ENCODE measurements at places on chromosomes 6 and 20. TPM values are rescaled to one million over a fixed set of nuclear protein-coding genes. Genes with fewer than 3 reads are reported as not detected.

Gene NCOA7
- 46.9 TPM for total RNA-seq

DNA sequence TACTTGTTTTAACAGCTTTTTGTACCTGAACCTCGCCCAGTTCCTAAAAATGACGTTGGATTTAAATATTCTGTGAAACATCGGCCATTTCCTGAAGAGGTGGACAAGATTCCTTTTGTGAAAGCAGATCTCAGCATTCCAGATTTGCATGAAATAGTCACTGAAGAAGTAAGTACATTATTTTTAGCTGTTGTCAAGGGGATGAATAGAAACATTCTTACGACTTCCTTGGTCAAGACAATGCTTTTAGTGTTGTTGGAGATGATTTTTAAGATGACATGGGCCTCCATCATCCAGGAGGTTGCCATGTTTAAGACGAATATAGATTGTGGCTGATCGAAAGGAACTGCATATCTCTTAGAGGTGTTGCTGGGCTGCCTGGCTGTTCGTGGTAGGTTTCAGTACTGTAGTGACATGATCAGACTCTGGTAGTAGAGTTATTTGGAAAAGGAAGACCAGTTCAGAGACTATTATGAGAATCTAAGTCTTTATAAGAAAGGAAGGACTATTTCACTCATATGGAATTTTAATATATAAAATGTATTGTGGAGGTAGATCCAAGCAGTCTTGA lies 29.9 kb upstream of the ADIG start:
- peaks cover 26% of the 10 kb centered on the region for H3K36me3 ChIP-seq
- H3K27me3 ChIP-seq: no peaks in the 10 kb centered on the region
- H3K27ac ChIP-seq: no peak overlapping the region
- H3K4me1 ChIP-seq: no peaks in the 10 kb centered on the region
- no peak for DNase-seq
- no peak overlapping the region for H3K4me3 ChIP-seq

GRCh38 chr6:30793521-30794194 lies 49.3 kb upstream of the IER3 start:
- H3K4me1 ChIP-seq: peaks cover 34% of the 10 kb centered on the region
- peak overlapping the region; percentile 56 for H3K4me3 ChIP-seq
- peaks cover 2% of the 10 kb centered on the region for H3K36me3 ChIP-seq
- peak overlapping the region; percentile 79 for H3K27ac ChIP-seq
- DNase-seq: no peak
- no peaks in the 10 kb centered on the region for H3K27me3 ChIP-seq

DNA sequence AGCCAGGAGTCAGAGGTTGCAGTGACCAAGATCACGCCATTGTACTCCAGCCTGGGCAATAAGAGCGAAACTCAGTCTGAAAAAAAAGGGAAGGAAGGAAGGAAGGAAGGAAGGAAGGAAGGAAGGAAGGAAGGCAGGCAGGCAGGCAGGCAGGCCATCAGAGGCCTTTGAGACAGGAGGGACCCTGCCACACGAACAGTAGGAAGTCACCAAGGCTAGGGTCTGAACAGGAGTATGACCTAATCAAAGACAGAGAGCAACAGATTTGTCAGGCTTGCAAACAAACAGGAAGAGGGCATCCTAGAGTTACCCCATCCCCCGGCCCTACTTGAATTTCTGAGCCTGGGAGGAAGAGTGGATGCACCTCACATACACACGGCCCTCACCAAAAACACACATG lies 67.1 kb downstream of the FGD2 start:
- H3K36me3 ChIP-seq: no peaks in the 10 kb centered on the region
- H3K4me3 ChIP-seq: no peak overlapping the region
- DNase-seq: peak; percentile 48
- peaks cover 29% of the 10 kb centered on the region for H3K4me1 ChIP-seq
- H3K27ac ChIP-seq: peak overlapping the region; percentile 69

Gene NANP
- total RNA-seq: 4.7 TPM

DNA sequence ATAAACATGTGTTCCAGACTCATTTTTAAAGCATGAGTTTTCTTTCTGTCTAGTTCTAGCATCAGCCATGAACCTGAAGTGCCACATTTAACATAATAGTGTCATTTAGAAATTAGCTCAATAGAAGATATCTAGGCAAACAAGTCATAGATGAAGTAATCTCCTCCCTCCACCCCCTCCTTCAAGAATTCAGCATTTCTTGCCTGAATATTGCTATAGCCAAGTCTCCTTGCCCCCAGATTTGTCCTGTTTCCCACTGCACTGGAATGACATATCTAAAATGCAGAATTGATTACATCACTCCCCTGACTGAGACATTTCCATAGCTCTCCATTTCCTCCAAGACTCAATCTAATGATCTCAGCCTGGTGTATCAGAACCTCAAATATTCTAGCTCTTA lies 134.9 kb upstream of the BACH2 start:
- H3K4me3 ChIP-seq: no peak overlapping the region
- no peaks in the 10 kb centered on the region for H3K27me3 ChIP-seq
- peaks cover 49% of the 10 kb centered on the region for H3K36me3 ChIP-seq
- H3K4me1 ChIP-seq: peaks cover 4% of the 10 kb centered on the region
- no peak overlapping the region for H3K27ac ChIP-seq
- no peak for DNase-seq

DNA sequence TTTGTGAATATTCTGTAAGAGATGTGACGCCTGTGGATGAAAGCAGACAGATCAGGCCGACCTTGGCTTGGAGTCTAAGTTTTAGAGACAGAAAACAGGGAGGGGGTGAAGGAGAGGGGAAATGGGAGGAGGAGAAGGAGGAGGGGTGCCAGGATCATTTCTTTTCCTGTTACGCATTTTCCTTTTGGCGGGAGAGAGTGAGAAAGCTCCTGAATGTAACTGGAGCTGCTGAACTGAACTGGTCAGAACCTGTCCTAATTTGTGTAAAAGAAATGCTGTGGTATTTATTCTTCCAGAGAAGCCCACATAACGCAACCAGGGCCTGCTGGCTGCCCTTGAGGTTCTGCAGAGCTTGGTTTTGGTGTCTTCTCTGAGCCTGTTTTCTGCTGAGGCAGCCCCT lies 41.9 kb downstream of the UTRN start:
- no peaks in the 10 kb centered on the region for H3K4me1 ChIP-seq
- peaks cover 12% of the 10 kb centered on the region for H3K27me3 ChIP-seq
- no peak overlapping the region for H3K4me3 ChIP-seq
- no peak overlapping the region for H3K27ac ChIP-seq
- DNase-seq: no peak

GRCh38 chr6:165183496-165184140 lies 125.8 kb downstream of the C6orf118 start:
- DNase-seq: no peak
- no peaks in the 10 kb centered on the region for H3K4me1 ChIP-seq
- no peaks in the 10 kb centered on the region for H3K36me3 ChIP-seq

DNA sequence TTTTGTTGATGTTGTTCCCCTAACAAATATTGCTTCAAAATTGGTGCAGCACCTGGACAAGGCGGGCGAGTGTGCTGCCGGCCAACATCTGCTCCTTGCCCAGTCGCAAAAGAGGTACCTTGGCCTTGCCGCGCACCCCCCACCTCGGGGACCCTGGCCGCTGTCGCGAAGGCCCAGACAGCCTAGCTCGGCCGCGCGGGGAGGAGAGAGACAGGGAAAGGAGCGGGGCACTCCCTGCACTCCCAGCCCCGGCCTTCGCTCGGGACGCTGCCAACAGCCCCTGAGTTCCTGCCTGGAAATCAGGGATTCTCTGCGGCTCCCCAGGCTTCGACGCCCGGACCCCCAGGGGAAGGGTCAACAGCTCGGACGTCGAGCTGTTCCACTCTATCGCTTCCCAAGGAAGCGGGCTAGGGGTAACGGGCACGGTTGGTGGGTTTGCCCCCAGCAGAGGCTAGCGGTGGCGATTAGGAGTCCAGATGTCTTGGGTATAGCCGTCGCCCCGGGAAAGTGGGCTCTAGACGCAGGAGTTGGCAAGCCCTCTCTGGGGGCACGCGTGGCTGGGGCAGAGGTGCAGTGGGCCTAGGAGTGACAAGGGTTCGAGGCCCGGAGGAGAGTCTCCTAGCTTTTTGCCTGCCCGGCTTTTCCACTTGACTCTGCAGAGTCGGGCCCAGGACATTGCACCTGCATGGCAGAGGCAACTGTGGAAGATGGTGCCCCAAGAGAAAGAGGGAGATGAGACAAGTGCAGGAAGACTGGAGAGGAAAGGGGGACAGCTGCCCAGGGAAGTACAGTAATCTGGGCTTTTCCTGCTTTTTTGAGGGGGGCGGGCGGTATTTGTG lies 8.2 kb downstream of the POU3F2 start:
- no peak for DNase-seq
- no peak overlapping the region for H3K4me3 ChIP-seq
- peak overlapping the region; percentile 62 for H3K27ac ChIP-seq
- no peaks in the 10 kb centered on the region for H3K36me3 ChIP-seq

DNA sequence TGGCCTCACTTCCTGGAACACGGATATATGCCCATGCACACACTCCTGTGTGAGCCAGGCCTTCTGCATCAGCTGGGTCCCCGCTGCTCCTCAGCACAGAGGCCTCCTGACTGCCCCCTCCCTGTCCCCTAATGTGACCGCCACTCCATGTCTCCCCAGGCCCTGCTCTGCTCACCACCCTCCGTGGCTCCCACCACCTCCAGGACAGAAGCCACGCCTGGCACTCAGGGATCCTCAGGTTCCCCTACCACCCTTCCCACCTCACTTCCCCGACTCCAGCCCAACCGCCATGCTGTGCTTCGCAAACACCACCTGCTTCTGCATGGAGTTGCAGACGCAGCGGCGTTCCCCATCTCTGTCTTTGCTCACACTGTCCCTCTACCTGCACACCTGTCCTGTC lies 4.3 kb upstream of the SRC start:
- H3K36me3 ChIP-seq: no peaks in the 10 kb centered on the region
- peaks cover 24% of the 10 kb centered on the region for H3K4me1 ChIP-seq
- no peaks in the 10 kb centered on the region for H3K27me3 ChIP-seq
- no peak overlapping the region for H3K4me3 ChIP-seq

- no peaks in the 10 kb centered on the region for H3K36me3 ChIP-seq
- H3K4me1 ChIP-seq: peaks cover 4% of the 10 kb centered on the region
- DNase-seq: no peak
- H3K27ac ChIP-seq: no peak overlapping the region
- peaks cover 5% of the 10 kb centered on the region for H3K27me3 ChIP-seq
- no peak overlapping the region for H3K4me3 ChIP-seq
These were observed 37.1 kb upstream of the PROKR2 start for GRCh38 chr20:5353624-5354496.

DNA sequence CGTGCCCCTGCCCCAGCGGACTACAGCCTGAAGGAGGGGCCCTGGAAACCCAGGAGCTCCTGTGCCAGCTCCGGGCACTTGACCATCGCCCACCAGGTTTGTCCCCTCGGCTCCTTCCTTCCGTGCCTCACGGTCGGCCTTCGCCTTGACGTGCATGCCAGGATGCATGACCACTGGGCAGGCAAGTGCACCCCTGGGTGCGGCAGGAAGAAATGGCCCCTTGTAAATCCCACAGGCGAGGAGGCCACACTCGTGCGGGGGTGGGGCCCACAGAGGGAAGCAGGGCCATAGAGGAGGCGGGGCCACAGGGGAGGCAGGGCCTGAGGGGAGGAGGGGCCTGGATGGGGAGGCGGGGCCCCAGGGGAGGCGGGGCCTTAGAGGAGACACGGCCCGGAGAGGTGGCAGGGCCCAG lies 81.7 kb downstream of the YTHDF1 start:
- peaks cover 3% of the 10 kb centered on the region for H3K27me3 ChIP-seq
- no peak overlapping the region for H3K27ac ChIP-seq
- no peaks in the 10 kb centered on the region for H3K36me3 ChIP-seq
- no peaks in the 10 kb centered on the region for H3K4me1 ChIP-seq

Gene GCNT2
- 2.2 TPM for total RNA-seq

DNA sequence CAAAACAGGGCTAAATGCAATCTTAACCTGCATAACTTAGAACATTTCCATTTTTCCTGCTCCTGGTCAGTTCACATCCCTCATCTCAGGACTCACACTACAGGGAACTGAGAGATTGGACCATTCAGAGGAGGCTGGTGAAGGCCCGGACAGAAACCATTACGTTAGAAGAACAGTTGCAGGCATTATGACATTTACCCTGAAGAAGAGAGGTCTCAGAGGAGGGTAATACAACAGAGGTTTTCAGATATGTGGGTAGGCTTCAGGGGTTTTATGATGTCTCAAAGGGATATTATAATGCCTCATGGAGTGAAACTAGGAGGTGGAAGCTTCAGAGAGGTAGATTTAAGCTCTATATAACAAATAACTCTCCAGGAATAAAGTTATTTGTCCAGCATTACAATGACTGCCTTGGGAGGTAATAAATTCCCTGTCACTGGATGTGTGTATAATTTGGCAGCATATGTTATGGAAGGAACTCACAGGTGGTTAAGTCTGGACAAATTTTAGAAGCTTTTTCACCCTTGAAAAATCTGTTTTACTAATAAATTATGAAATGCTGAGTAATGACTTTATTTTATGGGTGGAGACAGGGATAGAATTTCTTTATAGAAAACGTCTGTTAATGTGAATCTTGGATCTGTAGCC lies 36.7 kb upstream of the RIPOR2 start:
- H3K36me3 ChIP-seq: peaks cover 20% of the 10 kb centered on the region
- H3K27me3 ChIP-seq: no peaks in the 10 kb centered on the region
- DNase-seq: no peak
- H3K4me3 ChIP-seq: no peak overlapping the region

Gene ECHDC1
- 39.5 TPM for total RNA-seq

Gene LY6G6D
- total RNA-seq: not detected

- H3K36me3 ChIP-seq: no peaks in the 10 kb centered on the region
- no peak for DNase-seq
- H3K27ac ChIP-seq: no peak overlapping the region
- H3K4me1 ChIP-seq: no peaks in the 10 kb centered on the region
- no peak overlapping the region for H3K4me3 ChIP-seq
These were observed 163.4 kb upstream of the HEY2 start for GRCh38 chr6:125586074-125586473.
